ENCODE measurements at places on chromosomes 6 and 20. TPM values are rescaled to one million over a fixed set of nuclear protein-coding genes. Genes with fewer than 3 reads are reported as not detected.

DNA sequence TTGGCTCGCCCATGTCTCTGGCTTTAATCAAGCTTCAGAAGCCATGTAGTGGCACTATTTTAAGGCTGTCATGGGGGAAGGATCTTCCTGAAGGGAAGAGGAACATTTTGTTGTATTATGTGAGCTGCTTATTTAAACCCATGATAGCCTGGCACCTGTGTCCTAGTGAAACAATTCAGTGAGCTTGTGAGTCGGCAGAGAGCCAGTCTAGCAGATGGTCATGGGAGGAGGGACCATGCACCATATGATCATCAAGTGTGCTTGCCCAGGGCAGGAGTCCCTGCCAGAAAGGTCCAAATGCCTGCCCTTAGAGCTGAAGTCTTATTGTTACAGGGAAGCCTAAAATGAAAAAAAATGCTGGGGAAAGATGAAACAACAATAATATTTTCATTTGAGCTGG is 132.9 kb downstream of the PRDM13 start:
- no peak for DNase-seq

DNA sequence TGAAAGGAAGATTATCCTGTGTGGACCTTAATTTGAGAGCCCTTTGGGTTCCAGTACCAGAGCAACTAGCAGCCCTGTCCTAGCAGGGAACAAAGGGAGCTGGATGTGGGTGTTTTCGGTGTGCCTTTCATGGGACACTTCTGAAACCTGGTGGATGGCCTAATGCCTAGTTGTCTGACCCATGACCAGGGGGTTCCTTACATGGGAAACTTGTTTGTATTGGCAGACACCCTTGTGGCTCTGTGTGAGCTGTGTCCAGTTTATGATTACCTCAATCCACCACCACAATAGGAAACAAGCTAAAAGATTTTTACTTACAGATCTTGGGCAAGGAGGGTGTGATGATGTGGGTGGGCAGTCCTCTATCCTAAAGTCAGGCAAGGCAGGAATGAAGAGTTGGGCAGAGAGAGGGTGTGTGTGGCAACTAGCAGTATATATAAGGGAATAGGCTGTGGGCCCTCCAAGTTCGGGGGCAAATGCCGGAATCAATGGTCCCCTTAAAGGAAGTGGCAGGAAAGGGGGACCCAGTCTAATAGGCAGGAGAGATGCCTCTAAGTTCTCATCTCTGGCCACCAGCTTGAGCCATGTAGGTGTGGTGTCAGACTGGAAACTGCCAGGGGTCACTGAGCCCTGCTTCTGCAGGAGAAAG is 264.6 kb downstream of the QKI start:
- DNase-seq = no peak

- DNase-seq = no peak
Measured at GRCh38 chr20:33410081-33410742, 8.9 kb upstream of the CDK5RAP1 start.

GRCh38 chr6:34248198-34248726 is 544 bp downstream of the SMIM29 start:
- DNase-seq = peak; percentile 78

GRCh38 chr6:111382476-111383294 is 100.3 kb downstream of the REV3L start:
- DNase-seq = no peak

DNA sequence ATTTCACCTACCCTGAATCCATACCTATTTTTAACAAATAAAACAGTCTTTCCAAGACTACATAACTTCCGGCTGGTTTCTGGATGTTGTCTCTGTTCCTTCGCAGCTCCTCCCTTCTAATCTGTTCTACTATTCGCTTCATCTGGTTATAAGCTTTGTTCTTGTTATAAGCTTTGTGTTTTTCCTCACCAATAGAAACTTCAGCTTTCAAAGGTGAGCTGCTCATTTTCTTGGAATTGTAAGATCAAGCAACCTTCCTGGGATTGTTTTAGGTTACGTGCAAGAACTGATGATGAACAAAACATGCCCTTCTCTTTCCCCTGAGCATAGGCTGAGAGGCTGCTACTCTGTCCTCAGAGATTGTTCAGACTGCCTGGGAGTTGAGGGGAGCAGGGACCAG is 2.1 kb downstream of the GFOD1 start:
- DNase-seq = no peak

Gene SLC22A16
- total RNA-seq = 0.26 TPM

DNA sequence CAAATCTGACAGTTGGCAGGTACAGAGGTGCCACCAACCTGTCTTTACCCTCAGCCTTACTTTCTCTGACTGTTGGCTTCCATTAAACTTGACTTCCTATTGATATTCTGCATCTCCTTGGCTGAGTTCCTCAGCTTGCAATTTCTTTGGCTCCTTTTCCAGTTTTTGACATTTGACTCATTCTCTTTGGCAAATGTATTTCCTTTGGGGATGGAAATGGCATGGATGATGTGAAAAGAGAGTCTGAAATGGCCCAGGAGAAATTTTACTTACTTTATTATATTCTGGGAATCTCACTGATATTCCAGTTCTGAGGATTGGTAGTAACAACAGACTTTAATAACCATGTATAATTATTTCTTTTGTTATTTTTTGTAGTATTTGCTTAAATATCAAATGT is 255.2 kb downstream of the CD109 start:
- no peak for DNase-seq

GRCh38 chr6:7758456-7758855 is 32.6 kb downstream of the BMP6 start:
- no peak for DNase-seq

Gene C20orf204
- 0.29 TPM for total RNA-seq

- DNase-seq = no peak
Measured at GRCh38 chr6:35305117-35305516, 7.5 kb downstream of the DEF6 start.

Gene PCSK2
- total RNA-seq = 1.5 TPM

DNA sequence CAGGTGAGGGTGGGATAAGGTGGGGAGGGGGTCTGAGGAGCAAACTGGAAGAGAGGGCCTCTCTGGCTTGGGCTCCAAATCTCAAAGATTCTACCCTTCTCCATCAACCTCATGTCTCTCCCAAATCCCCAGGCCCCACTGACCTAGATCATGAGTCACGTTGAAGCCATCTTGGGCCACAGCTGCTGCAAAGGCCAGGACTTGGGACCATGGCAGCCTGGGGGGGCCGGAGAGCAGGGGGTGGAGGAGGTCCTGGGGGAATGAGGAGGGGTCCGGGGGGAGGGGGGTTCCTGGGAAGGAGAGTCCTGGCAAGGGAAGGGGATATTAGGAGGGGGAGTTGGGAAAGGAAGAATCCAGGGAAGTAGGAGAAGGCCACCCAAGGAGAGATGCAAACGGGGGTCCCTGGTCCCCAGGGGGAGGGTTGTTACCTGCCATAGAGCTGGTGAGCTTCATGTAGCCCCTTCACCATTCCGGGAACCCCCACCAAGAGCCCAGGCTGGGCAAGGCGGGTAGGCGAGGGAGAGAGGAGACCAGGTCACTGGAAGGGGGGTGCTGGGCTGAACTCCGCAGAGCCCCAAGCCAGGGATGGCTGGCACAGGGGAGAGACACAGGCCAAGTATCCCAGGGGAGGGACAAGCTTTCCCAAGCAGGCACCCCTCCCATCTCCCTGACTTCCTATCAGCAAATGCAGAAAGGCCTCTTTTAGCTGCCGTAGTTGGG is 12.7 kb downstream of the GGT7 start:
- no peak for DNase-seq

DNA sequence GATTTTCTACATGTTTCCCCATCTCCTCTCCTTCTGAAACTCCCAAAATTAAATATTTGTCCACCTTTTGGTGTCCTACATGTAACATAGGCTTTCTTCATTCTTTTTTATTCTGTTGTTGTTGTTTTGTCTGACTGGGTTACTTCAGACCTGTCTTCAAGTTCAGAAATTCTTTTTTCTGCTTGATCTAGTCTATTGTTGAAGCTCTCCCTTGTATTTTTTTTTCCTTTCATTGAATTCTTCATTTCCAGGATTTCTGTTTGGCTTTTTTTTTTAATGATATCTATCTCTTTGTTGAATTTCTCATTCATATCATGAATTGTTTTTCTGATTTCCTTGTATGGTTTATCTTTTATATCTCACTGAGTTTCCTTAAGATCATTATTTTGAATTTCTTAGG is 20.6 kb upstream of the LGSN start:
- DNase-seq = no peak
